ENCODE measurements at places on chromosomes 11 and 22.

DNA sequence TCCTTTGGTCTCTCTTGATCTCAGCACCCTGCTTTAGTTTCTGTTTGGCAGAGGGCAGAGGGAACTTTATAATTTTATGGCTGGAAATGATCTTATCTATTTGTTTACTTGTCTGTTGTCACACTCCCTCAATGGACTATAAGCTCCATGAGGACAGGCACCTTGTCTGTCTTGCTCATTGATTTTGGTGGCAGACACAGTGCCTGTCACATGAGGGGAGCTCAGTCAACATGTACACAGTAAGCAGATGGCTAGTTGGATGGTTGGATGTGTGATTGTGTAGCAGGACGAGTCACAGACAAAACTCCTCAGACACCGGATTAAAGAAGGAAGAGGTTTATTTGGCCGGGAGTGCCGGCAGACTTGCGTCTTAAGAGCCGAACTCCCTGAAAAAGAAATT lies 80.4 kb downstream of the MYO18B start:
- DNase-seq, result no peak

GRCh38 chr11:57649826-57650738 lies at the start of gene YPEL4:
Gene YPEL4, minus strand, starts transcription at chr11:57649912. Its CDS starts 2,805 bp downstream, at chr11:57647107.
- peak; percentile 55 for DNase-seq

GRCh38 chr11:59759900-59760299 lies 4.7 kb downstream of the STX3 start:
- no peak for DNase-seq

DNA sequence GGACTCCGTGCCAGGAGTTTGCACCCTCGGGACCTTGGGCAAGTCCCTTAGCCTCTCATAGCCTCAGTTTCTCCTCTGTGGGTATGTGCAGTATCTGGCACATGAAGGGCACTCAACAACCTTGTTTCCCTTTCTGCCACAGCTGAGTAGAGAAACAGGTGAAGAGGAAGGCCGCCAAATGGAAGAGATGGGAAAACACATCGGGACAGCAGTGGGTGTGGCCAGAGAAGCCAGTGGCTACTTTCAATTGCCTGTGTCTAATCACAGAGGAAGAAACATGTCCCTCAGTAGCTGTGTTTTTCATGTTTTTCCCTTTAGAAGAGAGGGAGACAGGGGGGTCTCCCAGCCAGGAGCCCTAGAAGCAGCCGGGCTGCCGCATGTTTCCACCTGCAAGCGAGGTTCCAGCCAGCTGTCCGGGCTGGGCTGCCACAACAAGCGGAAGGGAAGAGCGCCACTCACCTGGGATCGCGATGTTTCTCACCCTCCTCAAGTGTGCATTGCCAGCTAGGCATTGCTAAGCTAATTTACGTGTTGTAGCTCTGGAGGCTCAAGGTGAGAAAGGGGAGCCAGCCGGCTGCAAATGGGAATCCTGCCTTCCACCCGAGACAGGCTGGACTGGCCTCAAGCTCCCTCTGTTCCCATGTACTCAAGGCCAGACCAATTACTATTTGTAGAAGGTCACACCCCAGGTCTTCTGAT lies 16.7 kb downstream of the ASPHD2 start:
- DNase-seq, result no peak

DNA sequence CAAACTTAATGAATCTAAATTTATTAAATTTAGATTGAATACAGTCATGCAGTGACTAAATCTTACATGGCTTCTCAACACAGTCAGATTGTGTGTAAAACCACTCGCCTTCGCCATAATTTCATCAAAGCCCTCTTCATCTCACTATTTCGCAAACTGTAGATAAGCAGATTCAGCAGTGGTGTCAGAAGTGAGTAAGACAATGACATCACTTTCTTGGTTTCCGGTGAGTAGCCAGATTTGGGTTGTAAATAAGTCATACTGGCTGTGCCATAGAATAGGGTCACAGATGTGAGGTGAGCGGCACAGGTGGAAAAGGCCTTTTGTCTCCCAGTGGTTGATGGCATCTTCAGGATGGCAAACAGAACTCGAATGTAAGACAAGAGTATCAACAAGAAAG lies 3.4 kb downstream of the OR10A6 start:
- DNase-seq, result no peak

- peak; percentile 16 for DNase-seq
Measured at GRCh38 chr11:11036848-11037732, 179.2 kb upstream of the ZBED5 start.

GRCh38 chr11:18727479-18728236 lies 1.7 kb upstream of the IGSF22 start:
- DNase-seq, result peak; percentile 40

- no peak for DNase-seq
Measured at GRCh38 chr22:23837496-23837859, 1.3 kb downstream of the DERL3 start.

GRCh38 chr22:46075764-46076531 lies 74.4 kb upstream of the PPARA start:
- DNase-seq, result no peak

- no peak for DNase-seq
Measured at GRCh38 chr11:8775734-8776133, 93.1 kb downstream of the RPL27A start.

- no peak for DNase-seq
Measured at GRCh38 chr22:24325105-24325757, 54.6 kb downstream of the SPECC1L start.

DNA sequence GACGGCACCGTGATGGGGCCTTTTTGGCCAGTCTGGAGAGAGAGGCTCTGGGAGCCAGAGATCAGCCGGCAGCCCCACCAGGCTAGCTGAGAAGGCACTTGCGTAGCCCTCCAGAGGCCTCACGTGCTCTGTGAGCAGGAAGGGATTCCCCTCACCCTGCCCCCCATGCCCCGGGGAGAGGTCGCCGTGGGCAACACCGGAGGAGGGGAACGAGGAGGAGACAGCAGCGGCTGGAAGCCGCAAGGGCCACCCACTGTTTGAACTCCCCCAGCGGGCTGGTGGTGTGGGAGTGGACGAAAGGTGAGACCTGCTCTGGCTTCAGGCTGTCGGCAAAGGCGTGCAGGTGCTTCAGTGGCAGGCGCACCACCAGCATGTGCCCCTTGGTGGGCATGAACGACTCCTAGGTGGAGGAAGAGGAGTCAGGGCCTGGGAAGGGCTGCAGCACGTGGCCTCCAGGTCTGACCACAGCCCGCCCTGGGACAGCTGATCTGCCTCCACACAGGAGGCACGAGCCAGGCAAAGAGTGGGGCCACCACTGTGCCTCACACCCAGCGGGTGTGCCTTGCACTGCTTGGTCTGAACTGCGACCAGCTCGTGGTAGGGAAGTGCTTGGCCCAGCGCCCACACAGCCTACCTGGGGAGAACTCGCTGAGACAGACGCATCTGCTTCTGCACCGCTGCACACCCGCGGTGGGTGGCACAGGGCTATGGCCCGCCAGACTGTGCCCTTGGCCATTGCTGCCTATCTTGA lies 99.9 kb downstream of the MED15 start:
- no peak for DNase-seq

DNA sequence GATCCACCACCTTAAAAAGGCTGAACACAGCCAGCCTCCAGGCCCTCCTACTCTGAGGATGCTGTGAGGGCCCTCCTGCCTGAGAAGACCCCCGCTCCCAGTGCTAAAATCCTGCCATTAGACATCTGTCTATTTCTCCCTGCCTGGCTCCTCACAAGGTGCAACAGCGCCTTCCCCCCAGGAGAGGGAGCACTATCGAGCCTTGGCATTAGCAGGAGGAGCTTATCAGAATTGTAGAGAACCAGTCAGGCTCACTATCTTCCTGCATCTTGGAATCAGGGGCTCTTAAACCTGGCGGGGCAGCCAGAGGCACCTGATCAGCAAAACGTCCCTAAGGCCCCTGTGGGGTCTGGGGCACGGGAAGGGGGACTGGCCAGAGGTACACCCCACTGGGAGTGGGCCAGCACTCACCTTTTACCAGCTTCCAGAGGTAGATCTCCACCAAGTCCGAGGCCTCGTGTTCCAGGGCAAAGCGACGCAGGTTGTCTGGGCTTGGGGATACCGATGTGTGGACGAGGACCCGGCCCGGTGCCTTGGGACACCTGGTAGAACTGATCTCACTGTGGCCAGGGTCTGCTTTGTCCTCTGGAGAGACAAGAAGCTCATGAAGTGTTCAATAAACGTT lies 28.7 kb downstream of the CHRDL2 start:
- DNase-seq, result peak; percentile 37

DNA sequence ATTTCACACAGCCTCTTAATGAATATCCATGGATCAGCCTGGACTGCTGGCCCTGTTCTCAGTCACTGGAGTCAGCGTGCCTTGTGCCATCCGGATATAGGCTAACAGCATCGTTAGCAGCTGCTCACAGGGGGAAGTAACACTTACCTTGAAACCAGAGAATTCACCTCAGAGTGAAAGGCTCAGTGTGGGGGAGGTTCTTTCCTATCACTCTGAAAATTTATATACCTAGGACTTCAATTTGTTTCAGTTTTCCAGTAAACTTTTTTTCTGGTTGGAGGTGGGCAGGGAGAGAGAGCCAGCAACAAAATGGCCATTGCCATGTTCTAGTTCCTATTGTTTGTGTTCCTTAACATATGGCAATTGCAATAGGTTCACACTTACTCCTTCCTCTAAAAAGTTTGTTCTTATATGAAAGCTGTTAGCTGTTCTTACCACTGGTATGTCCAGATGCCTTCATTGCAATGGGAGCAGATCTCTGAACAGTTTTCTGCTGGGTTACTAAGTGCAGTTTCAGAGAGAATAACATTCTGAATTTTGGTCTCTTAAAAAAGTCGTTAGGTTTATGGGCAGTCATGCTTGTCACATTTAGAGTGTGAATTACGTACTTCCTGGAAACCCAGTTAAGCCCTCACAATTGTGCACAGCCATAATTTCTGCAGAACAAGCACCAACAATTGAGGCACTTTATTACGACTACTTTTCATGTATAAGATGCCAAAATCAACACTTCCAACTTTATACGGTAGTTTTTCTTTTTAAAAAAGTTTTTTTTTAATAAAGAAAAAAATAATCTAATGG lies 247.6 kb downstream of the CADM1 start:
- no peak for DNase-seq

GRCh38 chr22:47280301-47280700 lies 517.9 kb downstream of the TBC1D22A start:
- DNase-seq, result no peak

GRCh38 chr11:116403794-116404461 lies 368.9 kb downstream of the BUD13 start:
- DNase-seq, result no peak

DNA sequence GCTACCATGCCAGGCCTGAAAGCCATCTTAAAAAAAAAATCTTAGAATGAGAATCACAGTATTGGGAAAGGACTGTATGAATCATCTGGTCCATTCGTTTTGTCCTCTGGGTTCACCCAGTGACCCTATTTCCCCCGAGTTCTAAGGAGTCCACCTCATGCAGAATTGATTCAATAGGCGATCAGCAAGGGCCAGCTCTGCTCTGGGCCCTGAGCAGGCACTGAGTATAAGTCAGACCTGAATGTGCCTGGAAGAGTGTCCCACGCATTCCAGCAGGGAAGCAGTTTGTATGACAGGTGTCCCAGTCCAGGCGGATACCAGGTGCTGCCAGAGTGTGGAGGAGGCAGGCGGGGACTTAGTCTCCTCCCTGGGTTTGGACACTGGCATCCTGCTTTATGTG lies 883 bp upstream of the HMOX1 start:
- no peak for DNase-seq

DNA sequence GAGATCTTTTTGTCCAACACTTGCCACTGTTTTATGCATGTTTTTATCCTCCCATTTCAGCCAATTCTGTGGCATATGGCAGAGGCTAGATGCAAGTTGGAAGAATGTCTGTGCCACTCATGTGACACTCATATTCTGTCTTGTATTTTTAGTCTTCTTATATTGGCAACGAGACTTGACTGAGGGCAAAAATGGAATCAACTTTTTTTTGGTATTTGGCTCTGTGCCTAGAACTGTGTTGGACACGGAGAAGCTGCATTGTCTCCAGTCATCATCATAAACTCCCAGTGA lies 1.7 kb upstream of the FZD4 start:
- DNase-seq, result no peak

GRCh38 chr11:125591649-125592304 lies 875 bp upstream of the STT3A start:
- DNase-seq, result peak; percentile 24

- DNase-seq, result no peak
Measured at GRCh38 chr11:86983021-86983488, 27.9 kb upstream of the FZD4 start.

- no peak for DNase-seq
Measured at GRCh38 chr22:44068422-44069191, 44.5 kb downstream of the PARVB start.

GRCh38 chr11:33320016-33320813 lies 63.0 kb downstream of the HIPK3 start:
- no peak for DNase-seq

DNA sequence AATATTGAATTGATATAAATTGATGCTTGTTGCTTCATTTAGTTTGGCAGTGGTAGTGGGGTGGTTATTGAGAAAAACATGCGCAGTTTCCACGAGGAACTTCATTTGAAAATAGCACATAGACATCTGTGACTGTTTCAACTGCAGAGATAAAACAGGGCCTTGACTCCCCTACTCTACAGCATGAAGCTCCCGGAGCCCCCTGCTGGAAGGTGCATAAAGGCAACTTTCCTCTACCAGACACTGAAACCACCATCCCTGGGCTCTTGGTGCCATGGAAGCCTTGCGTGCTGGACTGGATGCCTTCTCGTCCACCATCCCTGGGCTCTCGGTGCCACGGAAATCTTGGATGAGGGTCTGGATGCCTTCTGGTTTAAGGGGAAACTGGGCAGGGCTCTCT lies 195.9 kb downstream of the CSNK2A3 start:
- DNase-seq, result peak; percentile 66

DNA sequence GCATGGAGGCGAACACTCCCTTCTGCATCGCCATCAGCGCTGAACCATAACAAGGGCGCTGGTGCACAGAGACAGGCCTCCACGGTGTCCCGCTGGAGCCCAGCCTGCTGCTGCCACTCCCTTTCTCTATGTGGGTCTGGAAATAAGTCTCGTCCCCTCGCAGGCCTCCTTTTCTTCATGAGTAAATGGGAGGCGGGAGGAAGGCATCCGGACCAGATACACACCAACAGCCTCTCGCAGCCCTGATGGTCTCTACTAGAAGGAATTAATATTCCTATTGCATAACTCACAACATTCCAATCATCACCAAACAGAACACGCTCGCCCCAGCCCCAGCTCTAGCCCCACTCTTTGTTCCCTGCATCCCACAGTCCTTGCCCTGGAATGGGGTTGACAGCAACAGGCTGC lies 14.9 kb downstream of the RASD2 start:
- no peak for DNase-seq

- DNase-seq, result no peak
Measured at GRCh38 chr22:23285734-23286133, 105.4 kb downstream of the BCR start.

DNA sequence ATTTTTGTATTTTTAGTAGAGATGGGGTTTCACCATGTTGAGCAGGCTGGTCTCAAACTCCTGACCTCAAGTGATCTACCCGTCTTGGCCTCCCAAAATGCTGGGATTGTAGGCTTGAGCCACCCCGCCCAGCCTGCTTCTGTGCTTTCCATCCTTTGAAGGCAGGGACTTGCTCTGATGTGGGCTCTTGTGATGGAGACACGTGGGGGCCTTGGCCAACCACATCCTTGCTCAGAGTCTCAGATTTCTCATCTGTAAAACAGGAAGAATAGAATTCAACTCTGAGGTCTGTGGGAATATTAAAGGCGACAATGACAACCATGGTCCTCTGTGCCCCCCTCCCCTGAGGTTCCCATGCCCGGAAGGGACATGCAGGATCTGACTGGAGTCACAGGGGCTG lies 3.8 kb upstream of the GGA1 start:
- DNase-seq, result peak; percentile 41

All from activated T-cell treated with anti-CD3 and anti-CD28 coated beads for 1 hour (primary cell).